ENCODE measurements at places on chromosomes 11 and 22.
A peak's percentile ranks its signal among the peaks of the same experiment; 100 is the strongest.

DNA sequence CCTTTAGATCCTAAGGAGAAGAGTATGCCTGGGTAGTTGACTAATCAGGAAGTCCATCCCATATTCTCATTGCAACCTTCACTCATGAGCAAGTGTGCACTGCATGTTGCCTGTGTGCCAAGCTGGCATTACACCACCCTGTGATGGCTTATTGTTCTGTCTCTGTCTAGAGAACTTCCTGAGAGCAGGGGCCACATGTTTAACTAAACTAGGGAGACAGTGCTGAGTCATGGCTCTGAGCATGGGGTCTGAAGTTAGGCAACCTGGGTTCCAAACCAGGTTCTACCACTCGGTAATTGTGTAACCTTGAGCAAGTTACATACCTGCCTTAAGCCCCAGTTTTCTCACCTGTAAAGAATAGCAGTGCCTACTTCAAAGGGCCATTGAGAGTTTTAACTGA is 39.6 kb downstream of the CSNK2A3 start:
- no peak for DNase-seq

DNA sequence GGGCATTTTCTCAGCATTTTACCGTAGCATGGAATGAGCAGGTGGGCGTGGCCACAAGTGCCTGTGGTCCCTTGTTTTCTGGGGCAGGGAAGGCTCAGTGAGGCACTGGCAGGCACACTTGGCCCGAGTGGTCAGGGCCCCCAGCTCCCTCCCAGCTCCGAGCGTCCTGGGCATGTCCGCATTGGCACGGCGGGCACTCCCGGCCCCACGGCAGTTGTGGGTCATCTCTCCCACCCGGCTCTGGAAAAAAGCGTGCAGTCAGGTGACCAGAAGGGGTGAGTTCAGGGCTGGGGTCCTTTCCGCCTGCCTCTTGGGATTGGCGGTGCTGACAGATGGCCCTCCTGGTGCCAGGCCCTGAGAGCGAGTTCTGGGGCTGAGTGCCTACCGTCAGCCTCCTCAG is 55.8 kb downstream of the GRAMD4 start:
- no peak for DNase-seq

- DNase-seq = peak; percentile 30
Observed at GRCh38 chr22:49983148-49984042, 22.8 kb downstream of the PIM3 start.

DNA sequence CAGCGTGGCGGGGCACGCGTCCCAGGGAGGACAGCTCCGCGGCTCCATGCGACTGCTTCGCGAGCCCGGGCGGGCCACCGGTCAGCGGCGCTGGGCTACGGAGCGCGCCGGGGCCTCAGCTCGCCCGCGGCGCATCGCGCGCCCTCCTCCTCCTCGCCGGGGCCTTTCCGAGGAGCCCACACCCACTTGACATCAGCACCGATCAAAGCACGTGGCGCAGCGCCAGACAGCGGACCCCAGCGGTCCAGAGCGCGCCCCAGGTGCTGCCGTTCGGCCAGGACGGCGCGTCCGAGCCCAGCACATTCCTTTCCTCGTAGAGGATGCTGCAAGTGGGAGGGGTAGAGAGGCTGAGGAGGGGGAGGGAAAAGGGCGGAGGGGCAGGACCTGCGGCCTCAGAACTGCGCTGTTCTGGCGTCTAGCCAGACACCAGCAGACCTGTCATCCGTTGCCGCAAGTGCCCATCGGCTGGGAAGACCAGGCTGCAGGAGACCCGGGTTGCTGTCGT is 88.6 kb downstream of the PLEKHA7 start:
- peak; percentile 50 for DNase-seq

GRCh38 chr22:44583061-44583760 is 85.2 kb upstream of the RTL6 start:
- no peak for DNase-seq

- DNase-seq = no peak
Observed at GRCh38 chr11:82536706-82537105, 197.0 kb downstream of the FAM181B start.

DNA sequence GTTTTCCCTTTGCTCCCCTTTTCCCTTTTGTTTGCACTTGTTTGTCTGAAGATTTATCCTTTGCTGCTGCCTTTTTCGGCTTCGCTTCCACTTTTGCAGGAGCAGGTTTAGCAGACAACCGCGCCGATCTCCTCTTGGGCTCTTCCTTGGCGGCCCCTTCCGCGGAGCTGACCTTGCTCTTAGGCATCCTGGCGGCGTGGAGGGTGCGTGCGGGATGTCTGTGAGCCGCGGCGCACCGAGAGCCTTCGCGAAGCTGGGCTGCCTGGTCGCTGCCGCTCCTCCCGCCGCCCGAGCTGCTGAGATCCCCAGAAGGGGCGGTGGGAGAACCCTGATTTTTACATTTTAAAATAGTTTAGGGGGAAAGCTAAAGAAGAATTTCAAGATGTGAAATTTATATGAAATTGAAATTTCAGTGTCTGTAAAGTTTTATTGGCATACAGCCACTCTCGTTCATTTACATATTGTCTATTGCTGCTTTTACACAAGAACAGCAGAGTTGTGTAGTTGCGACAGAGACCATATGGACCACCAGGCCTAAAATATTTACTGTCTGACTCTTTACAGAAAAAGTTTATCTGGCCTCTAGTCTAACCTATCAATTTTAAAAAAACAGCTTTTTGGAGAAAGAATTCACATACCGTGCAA is 105.2 kb upstream of the RRM1 start:
- peak; percentile 60 for DNase-seq

- DNase-seq = no peak
Observed at GRCh38 chr22:36369004-36369921, 18.5 kb downstream of the MYH9 start.

DNA sequence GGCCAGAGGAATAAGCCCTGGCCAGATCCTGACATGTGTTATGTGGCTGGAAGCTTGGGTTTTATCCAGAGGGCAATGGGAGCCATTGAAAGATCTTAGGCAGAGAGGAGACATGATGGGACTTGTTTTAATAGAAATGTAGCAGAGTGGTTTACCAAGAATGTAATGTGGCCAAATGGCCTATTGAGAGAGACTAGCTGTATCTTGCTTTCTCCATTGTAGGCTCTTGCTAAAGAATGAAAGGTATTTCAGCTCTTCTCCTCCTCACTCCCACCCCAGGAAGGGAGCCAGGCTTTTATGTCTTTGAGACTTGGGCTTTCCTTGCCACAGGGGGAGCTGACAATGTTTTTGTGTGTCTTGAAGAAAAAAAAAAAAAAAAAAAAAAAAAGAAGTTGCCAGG is 82.3 kb downstream of the TRIM29 start:
- no peak for DNase-seq

DNA sequence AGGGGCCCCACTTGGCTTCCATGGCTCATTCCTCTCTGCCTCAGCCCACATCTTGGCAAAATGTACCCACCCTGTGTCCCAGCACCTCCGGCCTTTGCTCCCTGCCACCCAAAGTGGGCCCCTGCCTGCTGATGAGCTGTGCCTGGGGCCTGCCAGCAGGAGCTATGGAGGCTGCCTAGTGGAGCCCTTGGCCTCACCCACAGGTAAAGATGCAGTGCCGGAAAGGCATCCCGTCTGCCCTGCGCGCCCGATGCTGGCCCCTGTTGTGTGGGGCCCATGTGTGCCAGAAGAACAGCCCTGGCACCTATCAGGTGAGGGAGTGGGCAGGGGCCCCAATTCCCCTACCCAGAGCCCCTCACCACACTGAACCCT is 1.3 kb downstream of the TBC1D10C start:
- DNase-seq = no peak
